ENCODE measurements at places on chromosomes 7 and 10. TPM values are rescaled to one million over a fixed set of nuclear protein-coding genes. Genes with fewer than 3 reads are reported as not detected.

DNA sequence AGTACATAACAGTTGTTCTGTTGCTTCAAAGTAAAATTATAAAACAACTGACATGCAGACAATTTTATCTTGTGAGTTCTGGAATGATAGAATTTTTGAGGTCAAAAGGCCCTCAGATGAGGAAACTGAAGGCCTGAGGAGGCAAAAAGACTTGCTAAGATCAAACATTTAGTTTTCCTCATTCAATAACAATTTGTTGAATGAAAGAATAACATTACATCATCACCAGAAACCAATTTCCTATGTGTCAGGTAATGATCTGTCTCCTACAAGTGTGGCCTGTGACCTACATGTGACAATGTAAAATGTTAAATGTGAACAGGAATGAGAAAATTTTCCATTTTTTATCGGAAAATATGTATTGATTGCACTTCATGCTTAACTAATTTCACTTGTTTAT, 16.6 kb upstream of the ASB4 start:
- DNase-seq: no peak

GRCh38 chr7:28132959-28133870, 47.4 kb downstream of the JAZF1 start:
- DNase-seq: no peak

The CLDN4 gene
- total RNA-seq: not detected

DNA sequence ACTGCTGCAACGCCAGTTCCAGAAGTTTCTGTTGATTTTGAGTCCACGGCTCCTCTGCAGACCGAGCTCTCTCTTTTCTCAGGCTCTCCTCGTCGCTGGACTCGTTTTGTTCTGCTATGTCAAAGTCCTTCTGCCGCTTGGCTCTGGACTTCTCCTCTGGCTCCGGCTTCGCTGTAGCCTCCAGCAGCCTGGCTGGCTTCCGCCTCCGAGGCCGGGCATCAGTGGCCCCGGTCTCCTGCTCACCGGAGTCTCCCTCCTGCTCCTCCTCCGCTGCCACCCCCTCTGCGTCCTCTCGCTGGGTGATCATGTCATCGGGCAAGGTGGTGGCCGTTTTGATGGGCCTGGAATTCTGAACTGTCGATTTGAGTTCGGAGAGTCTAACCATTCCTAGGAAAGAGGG, 225.2 kb downstream of the MLLT10 start:
- DNase-seq: no peak

- DNase-seq: no peak
Measured at GRCh38 chr10:11019724-11020547, 2.3 kb downstream of the CELF2 start.

GRCh38 chr7:19834566-19834965, 61.1 kb upstream of the TMEM196 start:
- no peak for DNase-seq

The OPALIN gene
- total RNA-seq: not detected

DNA sequence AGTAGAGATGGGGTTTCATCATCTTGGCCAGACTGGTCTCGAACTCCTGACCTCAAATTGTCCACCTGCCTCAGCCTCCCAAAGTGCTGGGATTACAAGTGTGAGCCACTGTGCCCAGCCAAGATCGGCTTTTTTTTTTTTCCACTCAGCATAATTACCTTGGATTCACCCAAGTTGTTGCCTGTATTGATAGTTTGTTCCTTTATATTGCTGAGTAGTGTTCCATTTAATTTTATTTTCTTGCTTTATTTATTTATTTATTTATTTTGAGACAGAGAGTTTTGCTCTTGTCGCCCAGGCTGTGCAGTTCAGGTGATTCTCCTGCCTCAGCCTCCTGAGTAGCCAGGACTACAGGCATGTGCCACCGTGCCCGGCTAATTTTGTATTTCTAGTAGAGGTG, 21.3 kb downstream of the KMT2E start:
- no peak for DNase-seq

The PRRT4 gene
- total RNA-seq: 3.1 TPM

GRCh38 chr10:121926671-121927317, 1.0 kb downstream of the ATE1 start:
- DNase-seq: no peak

DNA sequence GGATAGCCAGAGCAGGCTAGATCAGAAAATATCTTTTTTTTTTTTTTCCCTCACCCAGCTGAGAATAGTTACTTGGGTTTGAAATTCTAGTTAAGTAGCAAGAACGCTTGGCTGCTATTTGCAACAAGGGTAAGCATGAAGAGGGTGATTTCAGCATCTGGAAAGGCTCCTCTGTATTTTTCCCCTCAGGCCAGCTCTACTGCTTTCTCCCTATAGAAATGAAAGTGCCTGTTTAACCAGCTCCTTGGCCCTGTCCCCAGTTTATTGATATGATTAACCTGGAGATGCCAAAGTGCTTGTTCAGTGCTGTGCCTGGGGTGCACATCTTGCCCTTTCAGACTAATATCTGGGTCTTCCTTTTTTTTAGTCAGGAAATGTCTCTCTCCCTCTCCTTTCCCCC, 37.1 kb downstream of the AP3M1 start:
- no peak for DNase-seq

DNA sequence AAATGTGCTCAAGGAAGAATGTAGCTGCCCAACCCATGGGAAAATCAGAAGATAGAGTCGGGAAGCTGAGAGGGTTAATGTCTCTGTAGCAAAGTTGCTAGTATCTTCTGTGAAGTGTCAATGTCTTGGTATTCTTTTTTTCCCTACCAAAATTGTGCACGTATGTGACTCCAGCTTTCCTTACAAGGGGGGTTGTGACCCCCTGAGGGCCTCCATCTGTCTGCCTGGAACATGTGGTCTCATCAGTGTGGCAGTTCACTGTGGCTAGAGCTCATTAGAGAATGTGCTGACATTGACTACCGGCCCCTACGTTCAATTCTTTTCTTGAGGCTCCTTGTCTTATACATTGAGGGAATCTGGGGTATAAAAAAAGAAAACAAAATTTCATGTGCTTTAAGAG, 725.2 kb upstream of the CELF2 start:
- DNase-seq: no peak

DNA sequence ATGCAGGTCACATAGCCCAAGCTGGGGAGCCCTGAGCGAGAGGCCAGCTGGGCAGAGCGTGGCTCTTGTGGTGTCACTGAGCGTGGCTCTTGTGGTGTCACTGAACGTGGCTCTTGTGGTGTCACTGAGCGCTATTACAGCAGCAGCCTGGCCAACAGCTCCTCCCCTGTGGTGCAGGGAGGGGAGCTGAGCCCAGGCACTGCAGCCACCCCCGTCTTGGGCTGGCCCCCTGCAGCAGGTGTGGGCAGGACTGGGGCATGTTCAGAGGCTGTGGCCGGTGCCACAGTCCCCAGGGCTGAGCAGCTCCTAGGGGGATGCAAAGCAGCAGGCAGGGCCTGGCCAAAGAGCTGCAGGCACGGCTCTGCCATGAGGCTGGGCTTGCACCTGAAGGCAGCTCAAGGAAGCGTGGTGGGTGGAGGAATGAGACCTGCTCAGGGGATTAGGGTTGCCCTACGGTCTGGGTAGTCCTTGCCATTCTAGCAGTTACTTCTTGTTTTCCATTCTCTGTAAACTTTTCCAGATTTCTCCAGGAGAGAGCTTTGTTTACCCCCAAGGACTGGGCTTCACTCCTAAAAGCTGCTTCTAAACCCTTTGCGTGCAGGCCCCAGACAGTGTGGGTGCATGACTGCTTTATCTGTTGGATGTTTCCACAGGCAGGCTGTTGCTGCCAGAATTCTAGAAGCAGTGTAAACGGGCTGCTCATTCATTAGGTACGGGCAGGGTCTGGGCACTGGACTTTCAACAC, 29.2 kb downstream of the ZNF783 start:
- no peak for DNase-seq

DNA sequence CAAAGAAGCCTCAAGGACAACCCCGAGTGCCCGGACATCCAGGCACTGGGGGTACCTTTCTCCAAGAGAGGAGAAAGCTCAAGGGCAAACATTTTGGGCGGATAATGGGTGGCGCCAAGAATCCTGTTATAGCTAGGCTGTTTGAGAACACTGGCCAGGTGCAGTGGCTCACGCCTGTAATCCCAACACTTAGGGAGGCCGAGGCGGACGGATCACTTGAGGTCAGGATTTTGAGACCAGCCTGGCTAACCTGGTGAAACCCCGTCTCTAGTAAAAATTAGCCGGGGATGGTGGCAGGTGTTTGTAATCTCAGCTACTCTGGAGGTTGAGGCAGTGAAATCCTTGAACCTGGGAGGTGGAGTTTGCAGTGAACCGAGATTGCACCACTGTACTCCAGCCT, 25.2 kb upstream of the UNC5B start:
- DNase-seq: no peak

- DNase-seq: no peak
Measured at GRCh38 chr10:64076322-64076940, 555.2 kb downstream of the REEP3 start.

DNA sequence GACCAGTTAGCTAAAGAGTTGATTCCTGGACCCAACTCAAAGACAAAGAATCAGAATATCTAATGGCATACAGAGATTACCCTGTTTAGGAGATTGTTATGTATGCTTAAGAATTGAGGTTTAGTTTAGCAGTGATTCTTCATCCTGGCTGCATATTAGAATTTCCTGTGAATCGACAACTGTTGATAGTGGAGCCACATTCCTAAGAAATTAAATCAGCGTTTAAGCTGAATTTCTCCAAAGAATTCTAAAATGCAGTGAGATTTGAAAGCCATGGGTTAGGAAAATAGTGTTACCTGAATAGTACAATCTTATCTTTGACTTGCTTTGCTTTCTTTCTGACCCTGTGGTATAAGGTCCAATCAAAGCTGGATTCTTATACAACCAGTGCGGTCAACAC, 16.4 kb upstream of the FERD3L start:
- no peak for DNase-seq

DNA sequence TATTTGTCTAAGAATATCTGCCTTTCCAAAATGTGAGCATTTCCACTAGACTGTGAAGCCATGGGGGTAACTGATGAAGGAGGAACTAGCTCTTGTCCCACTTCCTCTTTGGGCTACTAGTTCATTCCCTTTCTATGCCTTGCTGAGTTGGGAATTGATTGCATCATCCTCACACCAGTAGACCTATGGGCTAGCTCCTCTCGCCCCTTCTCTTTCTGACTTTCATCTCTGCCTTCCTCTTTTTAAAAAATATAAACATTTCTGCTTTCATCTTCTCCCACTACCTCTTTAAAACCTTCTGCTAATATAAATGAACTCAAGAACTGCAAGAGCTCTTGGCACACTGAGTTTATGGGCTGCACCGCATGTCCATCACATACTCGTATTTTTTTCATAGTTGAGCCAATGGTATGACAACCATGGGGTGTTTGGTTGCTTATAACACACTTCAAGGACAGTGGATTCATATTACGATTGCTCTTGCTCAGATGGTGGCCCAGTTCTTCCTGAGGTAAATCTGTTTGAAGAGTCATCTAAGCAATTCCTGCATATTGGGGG, 182.0 kb downstream of the REEP3 start:
- DNase-seq: no peak

The OR2A42 gene
- total RNA-seq: not detected

DNA sequence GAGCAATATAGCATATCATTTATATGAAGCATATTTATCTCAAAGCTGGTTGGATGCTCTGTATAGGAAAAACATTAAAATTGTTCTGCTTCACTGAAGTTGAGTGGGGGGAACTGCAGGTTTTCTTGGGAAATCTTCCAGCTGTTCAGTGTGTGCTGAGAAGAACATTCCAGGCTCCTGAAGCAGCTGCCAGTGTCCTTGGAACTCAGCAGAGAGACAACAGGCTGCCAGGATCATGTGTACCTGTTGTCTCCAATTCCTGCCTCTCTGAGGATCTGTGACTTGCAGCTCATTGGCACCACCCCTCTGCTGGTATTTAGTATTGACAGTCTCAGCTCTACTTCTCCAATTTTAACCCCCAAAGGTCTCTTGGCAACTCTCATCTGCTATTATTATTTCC, 42.3 kb upstream of the PRKG1 start:
- DNase-seq: no peak

DNA sequence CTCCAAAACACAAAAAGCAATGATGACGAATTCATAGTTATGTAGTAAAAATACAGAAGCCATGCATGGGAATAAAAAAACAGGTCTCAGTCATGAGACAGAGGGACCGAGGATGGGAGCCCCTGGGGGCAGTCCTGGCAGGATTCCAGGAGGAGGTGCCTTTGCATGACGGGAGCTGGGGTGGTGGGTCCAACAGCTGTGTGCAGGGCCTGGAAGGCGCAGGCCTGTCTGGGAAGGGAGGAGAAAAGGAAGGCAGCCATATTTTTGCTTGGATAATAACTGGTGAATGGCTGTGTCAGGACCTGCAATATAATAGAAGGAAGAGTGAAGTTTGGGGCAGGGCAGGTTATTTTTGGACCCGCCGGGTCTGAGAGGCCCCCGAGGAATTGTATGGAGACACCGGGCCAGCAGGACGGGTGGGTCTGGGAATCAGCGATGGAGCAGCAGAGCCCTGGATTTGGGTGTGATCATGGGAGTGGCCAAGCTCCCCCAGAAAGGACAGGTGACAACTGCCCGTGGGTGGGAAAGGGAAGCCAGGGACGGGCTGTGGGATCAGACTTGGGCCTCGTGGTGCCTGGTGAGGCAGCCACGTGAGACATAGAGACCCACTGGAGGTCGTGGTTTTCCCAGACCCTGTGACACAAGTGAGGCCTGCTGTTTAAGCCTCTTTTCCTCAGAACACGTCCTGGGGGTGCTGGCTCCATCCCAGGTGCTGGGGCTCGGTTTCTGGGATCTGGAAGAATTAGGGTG, 2.9 kb upstream of the JAKMIP3 start:
- peak; percentile 64 for DNase-seq

The DOCK4 gene
- 40.8 TPM for total RNA-seq

The OR2A5 gene
- not detected for total RNA-seq

DNA sequence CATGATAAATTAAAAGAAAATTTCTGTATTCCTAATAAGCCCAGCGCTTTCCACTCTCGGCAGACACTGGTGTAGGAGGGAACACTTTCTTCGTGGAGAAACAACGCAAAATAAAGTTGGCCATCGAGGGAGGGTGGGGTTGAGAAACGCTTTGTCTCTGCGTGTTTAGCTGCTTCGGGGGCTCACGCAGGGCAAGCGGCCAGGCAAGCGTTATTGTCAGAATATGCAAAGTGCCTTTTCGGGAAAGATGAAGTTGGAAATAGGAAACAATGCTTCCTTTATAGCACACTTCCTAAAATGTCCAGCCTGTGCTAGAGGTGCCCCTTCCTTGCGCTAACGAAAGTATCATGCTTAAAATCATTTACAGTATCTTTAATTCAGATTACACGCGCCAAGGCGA, 1.9 kb upstream of the EBF3 start:
- no peak for DNase-seq

Data from heart left ventricle (tissue), 16 donors.